KG1 (cell line): ENCODE measurements at places on chromosomes 2 and 18.

GRCh38 chr2:4012197-4012596 lies 308.8 kb downstream of the DCDC2C start:
- no peak for DNase-seq

- DNase-seq: no peak
These were observed 720 bp downstream of the LBX2 start for GRCh38 chr2:74498500-74499266.

DNA sequence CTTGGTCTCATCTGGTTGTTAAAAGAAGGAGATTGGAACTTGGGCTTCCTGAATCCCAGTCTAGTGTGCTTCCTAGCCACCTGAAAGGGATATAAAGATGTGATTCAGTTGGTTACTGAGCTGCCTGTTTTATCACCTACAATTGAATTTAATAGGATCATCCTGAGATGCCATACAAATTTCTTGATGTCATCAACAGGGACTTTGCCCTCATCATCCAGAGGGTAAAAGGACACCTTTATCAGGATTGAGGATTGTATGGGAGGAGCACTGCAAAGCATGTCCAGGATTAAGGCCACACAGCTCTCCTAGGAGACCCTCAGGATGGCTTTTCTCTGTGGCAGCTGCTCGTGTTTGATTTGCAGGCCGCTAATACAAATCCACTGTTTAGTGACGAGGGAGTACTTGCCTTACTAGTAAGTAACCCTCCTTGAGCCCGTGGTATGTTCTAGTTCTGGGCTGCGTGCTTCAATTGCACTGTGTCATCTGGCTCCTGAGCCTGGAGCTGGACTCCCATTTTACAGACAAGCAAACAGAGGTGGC lies 28.6 kb downstream of the SH3RF3 start:
- DNase-seq: no peak

DNA sequence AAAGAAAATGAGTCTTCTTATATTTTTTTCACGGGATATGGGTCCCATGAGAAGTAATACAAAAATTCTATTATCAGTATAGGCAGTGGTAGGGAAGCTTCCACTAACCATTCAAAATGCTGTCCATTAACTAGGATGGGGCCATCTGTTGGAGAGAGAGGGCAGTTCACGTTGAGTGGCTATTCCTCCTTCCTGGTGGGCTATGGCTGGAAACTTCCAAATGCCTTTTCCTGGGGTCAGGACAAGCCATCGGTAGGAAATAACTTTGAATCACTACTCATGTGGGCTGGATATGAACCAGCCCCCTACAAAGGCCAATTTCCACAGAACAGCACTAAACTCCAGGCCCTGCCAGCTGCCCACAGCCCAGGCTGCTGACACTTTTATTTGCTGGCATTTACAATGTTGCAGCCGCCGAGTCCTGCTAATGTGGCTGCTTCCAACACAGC lies 156.1 kb upstream of the HNRNPA3 start:
- DNase-seq: no peak

DNA sequence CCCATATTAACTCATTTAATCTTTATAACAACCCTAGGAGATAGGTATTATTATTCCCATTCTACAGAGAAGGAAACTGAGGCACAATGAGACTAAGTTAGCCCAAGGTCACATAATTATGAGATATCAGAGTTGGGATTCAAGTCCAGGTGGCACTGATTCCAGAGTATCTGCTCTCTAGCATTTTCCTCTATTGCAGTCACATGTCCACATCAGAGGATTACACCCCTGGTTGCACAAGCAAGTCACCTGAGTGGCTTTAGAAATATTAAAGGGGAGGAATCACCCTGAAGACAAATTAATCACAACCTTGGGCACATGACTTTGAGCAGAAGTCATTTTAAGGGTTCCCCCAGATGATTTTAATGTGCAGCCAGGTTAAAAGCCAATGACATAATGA lies 23.8 kb downstream of the SRD5A2 start:
- DNase-seq: no peak

DNA sequence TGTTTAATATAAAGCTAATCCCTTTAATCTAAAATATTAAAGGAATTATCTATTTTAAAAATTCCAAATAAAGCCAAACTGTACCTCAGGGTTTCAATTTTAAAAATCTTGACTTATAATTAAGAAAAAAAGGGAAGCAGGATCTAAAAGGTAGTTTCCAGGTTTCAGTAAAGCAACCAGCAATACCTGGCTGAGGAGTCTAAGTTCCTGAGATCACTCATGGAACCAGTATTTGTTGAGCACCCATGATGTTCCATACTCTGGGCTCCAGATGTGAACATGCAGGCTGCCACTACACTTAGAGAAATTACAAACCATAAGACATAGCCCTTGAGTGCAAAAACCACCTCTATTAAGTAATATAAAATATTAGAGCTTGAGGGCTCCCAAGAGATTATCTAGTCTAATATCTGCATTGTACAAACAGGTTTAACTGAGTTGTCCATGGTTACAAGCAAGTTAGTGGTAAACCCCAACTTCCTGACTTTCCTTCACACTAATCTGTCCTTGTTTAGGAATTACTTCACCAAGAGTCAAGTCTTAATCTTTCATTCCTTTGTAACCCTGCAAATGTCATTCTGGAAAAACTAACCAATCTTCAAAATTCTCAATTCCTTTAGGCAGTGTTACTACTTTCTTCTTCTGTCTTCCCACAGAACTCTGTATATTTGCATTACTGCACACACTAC lies 49.2 kb downstream of the CLASP1 start:
- no peak for DNase-seq

DNA sequence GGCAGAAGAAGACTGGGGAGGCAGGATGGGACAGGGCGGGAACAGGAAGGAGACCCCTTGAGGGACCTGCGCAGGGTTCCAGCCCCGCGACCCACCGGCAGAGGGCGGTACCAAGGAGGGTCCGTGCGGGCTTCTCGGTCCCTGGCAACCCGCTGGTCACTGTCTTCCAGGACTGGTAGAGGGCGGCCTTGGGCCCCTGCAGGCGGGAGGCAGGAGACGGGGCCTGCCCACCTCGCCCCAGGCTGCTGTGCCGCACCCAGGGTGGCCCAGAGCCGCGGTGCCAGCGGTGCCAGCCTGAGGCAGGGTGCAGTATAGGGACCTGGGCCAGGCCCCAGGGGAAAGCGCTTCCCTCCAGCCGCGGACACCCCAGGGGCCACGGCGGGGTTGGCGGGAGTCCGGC lies 34.5 kb downstream of the NEURL3 start:
- no peak for DNase-seq

GRCh38 chr18:63220903-63221302 lies 98.7 kb downstream of the BCL2 start:
- DNase-seq: no peak

- no peak for DNase-seq
These were observed 266.8 kb upstream of the LYPD1 start for GRCh38 chr2:132936791-132937190.

- DNase-seq: no peak
These were observed 315.9 kb upstream of the THUMPD2 start for GRCh38 chr2:40095000-40095399.

DNA sequence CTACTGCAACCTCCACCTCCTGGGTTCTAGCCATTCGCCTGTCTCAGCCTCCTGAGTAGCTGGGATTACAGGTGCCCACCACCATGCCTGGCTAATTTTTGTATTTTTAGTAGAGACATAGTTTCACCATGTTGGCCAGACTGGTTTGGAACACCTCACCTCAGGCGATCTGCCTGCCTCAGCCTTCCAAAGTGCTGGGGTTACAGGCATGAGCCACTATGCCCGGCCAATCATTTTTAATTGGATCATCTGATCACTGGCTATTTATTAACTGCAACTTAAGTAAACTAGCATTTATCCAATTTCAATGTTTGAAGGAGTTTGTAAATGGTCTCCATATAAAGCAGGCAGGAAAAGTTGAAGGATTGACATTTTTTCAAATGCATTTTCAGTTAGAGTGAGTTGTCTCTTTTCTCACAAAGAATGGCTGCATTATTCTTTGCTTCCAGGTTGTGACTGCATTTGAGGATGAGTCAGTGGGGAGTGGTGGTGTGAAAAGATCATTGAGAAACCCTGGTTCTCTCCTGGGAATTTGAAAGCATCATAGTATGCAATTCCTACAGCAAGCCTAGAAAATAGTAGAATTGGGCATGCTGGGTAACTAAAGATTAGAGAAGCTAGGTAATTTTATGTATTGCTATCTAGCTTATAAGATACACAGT lies 431.1 kb upstream of the ZEB2 start:
- no peak for DNase-seq

DNA sequence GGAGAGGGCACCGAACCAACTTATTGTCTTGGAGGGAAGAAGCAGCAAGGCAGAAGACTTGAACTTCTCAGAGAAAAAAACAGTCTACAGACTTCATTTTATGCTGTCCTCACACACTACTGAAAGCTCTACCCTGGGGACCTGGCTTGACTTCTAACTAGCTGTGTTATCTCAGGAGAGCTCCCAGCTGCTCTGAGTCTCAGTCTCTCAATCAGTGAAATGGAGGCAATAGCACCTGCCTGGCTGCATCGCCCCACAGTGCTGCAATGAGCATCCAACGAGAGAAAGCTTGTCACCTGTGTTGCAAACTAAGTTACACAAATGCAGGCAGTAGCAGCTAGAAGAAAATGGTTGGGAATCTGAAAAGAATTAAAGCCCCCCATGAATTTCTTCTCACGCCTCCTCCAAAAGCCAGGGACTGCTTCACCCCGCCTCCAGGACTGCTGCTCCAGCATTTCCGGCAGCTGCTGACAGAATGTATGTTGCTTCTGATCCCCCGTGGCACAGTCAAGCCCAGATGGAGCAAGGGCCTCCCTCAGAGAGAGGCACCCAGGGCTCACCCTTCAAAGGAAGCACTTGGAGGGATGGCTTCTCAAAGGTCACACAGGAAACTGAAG lies 116.3 kb downstream of the BCL11A start:
- no peak for DNase-seq

DNA sequence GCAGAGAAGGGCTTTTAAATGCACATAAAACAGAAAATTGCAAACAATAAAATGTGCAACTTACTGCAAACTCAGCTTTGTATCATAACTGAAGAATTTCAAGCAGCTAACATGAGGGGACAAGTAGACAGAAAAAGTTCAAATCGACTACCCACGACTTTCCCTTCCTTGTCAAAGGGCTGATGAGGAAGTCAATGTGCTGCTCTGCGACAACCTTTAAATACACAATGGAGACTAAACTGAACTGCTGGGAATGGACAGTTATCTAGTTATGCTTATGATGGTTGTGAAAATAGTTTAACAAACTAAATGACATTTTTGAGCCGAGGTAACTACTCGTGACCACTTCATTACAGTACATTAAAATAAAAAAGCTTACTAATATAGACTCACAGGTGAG lies 84.1 kb downstream of the INO80D start:
- DNase-seq: no peak

- DNase-seq: no peak
These were observed 319.5 kb upstream of the CXCR4 start for GRCh38 chr2:136437461-136437860.

DNA sequence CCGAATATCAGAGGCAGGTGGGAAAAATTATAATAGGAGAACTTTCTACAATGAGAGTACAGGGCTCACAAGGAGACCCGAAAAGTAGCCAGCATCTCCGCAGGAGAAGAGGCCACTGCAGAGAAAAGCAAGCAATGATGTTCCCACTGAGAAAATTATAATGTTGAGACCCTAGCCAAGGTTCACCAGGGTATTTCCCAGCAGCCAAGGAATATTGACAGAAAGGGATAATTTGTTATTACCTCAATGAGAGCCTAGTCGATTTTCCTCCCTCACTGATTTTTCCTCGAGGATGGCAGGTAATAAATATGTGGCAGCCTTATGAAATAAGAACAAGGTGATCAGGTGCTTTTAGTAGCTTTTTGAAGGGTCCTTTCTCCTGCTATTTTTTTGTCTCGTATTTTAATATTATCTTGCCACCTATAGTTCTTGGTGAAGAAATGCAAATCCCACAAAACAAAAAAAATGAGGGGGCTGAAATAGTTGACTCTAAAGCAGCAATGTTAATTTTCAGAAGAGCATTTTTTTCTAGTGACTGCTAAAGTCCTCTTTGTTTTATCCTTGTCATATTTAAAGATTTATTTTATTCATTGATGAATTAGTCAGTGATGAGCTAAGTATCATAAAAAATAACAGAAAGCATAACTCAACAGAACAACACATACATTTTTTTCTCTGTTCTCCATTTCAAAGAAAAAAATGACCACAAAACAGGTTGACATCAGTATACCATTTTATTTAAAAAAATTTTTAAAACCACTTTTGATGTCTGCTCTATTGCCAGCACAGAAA lies 215.4 kb downstream of the KCNE4 start:
- no peak for DNase-seq

DNA sequence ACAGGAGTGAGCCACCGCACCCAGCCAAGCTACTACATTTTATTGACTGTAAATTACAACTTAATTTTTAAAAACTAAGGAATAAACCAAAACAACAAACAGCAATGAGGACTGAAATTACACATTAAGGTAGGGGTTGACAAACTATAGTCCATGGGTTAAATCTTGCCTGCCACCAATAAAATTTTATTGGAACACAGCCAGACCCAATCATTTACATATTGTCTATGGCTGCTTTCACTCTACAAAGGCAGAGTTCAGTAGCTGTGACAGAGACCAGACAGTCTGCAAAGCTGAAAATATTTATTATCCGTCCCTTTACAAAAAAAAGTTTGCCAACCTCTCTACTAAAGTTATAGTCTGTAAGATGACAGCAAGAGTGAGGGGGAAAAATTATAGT lies 24.3 kb upstream of the UGP2 start:
- DNase-seq: no peak

DNA sequence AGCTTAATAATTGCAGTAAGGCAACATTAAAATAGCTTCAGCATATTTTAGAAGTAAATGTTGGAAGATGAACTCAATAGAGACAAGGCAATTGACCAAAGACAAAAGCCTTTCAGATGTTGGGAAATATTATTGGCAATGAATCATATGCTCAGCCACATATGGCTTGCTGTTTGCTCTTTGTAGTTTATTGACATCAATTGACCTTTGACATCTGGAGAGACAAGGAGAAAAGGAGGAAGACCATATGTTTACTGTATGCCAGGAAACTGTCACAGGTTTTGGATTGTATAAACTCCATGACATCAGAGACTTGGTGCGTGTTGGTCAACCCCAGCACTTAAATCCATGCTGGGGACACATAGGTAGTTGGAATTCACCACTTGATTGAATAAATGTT lies 60.6 kb upstream of the SLC16A14 start:
- DNase-seq: no peak
